Stimulated activated CD8-positive, alpha-beta memory T cell treated with anti-CD3 and anti-CD28 coated beads, Interleukin-2, amount 100 ng/mL, for 1 hour (primary cell): ENCODE measurements at places on chromosomes 6 and 20.

DNA sequence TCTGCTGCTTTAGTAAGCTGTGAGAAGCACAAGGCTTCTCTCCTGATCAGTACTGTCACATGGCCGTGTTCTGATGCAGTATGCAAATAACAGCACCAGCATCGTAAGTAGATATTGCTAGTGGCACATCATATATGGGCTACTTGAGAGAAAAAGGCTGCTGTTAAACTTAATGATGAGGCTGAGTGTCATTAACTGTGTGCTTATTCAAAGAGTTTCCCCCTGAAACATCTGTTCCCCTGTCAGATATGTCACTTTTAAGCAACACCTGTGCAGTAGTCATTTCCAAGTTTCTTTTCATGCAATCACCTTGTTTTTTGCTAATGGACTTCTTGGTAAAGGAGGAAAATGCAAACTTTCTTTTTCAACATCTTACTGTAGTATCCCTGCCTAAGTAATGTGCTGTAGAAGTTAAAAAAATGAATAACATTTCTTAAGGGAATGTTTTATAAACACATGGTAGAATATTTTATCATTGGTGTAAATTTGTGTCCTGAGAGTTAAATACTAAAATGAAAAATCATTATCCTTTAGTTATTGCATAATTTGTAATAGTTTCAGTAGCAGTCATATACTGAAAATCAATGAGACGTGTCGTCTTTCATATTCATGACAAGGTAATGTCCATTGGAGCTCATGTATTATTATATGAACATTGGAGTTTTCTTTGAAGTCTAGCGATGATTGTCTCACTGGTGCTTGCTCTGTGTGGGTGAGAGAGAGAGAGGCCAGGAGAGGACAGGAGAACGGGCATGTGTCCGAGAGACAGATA lies 366.3 kb downstream of the CDKAL1 start:
- no peak for DNase-seq

GRCh38 chr20:2742431-2742830 lies 49.9 kb downstream of the EBF4 start:
- DNase-seq = no peak

GRCh38 chr6:36526066-36526465 lies 21.2 kb downstream of the STK38 start:
- no peak for DNase-seq

DNA sequence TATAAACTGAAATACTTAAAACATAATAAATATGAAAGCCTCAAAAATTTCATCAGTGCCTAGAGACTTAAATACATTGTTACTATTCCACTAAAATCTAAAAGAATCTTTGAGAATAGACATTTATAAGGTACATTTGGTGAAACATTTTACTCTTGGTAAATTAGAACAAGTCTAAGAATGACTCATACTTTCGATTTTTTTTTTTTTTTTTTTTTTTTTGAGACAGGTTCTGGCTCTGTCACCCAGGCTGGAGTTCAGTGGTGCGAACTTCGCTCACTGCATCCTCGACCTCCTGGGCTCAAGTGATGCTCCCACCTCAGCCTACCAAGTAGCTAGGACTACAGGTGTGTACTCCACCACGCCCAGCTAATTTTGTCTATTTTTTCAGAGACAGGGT lies 6.4 kb downstream of the FUCA2 start:
- DNase-seq = no peak

- DNase-seq = no peak
These were observed 34.0 kb upstream of the FAM83C start for GRCh38 chr20:35326021-35326739.

GRCh38 chr6:13664703-13665352 lies 46.8 kb downstream of the RANBP9 start:
- DNase-seq = no peak

- no peak for DNase-seq
These were observed 81.9 kb downstream of the ZMYND8 start for GRCh38 chr20:47274401-47275108.
